ENCODE measurements at places on chromosomes 2 and 18.

DNA sequence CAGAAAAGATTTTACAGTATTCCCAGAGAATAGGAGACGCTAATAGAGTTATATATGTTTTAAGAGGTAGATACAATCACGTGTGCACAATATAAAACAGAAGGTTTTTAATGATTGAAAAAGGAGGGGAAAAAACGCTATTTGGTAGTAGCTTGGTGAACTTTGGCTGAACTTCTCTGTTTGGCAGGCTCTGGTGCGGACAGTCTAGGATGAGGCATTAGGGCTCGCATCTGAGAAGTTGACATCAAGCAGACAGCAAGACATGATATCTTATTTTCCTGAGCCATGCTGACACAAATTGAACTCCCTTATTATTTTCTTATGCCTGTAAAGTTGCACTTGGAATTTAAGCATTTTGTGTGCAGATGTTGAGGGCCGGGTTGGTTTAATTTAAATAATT lies 176.6 kb downstream of the EN1 start:
- DNase-seq: no peak

- DNase-seq: no peak
Observed at GRCh38 chr18:50117863-50118262, 77.1 kb downstream of the MYO5B start.

DNA sequence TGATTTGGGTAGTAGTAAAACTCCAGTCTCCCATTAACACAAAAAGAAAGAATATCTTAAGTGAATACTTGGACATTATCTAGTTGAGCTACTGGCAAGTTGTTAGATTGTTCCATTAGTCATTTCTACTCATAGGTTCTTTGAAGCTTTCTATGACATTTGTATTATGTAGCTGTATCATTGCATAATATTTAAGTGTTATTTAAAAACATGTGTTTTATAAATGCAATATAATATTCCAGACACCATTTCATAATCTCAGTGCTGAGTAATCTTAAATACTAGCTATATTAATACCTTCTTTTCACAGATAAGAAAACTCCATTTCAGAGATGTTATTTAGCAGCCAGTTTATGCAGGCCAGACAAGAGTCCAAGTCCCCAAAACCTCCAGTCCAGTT lies 271.9 kb downstream of the NCKAP5 start:
- DNase-seq: no peak

DNA sequence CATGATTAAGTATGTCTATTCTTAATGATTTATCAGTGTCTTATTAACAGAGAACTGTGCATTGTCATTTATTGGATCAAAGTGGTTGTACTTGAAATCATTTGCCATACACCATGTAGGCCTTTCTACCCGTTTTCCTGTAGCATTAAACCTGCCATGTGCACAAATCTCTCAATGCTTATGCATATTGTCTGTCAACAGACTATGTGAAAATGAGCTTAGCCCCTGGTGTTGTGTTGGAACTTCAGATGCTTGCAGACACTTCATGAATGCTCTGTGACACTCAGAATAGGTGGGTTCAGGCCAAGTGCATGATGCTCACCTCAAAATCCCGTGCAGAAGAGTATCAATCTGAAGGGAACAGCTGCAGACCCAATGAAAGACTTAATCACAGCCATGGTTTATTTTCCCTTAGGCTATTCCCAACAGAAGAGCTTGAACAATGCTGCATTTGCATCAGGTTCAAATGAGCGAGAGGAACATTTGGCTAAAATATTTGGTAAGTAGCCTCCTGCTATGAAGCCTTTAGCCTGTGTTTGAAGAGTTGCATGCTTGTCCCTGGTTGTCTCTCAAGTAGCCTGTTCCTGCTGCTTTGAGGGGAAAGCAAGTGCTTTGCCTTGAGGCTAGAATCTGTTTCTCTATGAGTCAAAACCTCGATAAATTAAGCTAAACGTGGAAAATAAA lies 6.1 kb downstream of the C2orf92 start:
- no peak for DNase-seq

DNA sequence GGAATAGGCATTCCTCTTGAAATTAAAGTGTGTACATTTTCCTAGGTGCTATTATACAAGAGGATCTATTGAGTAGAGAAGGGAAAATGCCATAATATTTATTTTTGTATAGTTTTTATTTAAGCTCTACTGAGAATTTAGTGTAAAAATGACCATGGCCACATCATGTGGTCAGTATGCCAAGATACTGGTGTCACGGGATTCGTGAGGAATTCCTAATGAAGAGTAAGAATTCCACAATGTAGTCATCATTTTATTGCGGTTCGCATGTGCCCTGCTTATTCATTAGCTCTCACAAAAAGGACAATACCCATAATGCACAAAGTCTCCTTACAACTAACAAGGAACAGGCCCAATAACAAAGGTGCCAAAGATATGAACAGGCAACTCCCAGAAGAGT lies 39.3 kb upstream of the PARD3B start:
- no peak for DNase-seq

GRCh38 chr2:224882291-224883171 lies 159.7 kb downstream of the DOCK10 start:
- DNase-seq: no peak

- no peak for DNase-seq
Observed at GRCh38 chr18:61057443-61057842, 275.8 kb upstream of the CDH20 start.

DNA sequence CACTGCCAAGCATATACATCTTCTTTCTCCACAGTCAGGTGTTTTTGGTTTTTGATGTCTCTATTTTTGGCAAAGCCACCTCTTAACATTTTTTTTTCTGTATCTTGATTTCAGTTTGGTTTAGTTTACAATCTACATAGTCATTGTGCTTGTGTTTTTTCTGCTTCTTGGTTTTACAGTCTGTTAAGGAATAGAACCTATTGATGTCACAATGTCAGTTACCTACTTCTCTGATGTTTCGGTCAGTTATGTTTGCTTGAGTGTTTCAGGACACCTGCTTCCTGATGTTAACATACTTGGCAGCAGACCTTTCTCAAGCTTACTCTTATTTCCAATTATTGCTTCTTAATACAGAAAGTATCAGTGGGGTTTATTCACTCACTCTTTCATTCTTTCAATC lies 253.3 kb downstream of the SPAG16 start:
- DNase-seq: no peak

- no peak for DNase-seq
Observed at GRCh38 chr2:222305516-222306392, 7.0 kb upstream of the PAX3 start.

DNA sequence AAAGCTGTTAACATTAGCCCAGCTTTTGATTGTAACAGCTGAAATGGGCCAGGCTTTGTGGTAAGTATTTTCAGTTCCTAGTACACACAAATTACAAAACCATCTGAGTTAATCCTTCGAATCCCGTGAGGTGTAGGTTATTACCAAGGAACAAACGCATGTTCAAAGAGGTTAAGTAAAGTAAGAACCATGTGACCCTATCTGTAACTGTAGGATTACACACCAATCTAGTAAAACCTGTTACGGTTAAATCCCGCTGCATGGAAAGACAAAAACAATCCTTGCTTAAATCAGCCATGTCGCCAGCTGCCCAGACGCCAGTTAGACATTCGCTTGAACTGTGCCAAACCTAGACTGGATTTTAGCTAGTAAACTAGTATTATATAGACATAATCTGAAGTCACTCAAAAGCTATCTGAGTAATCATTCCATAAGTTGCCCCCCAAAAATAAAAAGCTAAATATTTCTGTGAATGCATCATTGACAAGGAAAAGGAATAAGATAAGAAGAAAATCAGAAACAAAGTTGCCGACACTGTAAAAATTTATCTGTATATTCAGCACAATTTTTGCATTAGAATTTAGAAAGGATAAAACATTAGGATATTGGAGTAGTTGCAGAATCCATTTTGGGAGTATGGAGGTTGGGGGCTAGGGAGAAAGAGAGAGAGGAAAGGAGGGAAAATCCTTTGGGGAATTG lies 638.0 kb downstream of the CNTNAP5 start:
- DNase-seq: no peak

DNA sequence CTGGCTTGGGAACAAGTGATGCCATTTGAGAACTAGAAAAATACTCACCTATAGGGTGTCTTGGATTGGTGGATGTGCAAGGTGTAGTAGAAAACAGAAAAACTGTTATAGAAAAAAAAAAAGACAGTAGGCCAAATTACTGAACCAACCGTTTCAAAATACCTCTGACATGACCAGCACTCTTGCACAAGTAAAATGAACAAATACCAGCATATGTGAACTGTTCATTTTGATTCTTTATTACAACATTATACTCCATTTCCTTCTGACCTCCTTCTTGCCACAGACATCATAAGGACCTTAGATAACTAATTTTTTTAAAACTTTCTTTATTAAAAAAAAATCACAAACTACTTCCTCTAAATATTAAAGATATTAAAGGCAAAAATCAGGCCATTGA lies 125.5 kb downstream of the ATAD2B start:
- no peak for DNase-seq

DNA sequence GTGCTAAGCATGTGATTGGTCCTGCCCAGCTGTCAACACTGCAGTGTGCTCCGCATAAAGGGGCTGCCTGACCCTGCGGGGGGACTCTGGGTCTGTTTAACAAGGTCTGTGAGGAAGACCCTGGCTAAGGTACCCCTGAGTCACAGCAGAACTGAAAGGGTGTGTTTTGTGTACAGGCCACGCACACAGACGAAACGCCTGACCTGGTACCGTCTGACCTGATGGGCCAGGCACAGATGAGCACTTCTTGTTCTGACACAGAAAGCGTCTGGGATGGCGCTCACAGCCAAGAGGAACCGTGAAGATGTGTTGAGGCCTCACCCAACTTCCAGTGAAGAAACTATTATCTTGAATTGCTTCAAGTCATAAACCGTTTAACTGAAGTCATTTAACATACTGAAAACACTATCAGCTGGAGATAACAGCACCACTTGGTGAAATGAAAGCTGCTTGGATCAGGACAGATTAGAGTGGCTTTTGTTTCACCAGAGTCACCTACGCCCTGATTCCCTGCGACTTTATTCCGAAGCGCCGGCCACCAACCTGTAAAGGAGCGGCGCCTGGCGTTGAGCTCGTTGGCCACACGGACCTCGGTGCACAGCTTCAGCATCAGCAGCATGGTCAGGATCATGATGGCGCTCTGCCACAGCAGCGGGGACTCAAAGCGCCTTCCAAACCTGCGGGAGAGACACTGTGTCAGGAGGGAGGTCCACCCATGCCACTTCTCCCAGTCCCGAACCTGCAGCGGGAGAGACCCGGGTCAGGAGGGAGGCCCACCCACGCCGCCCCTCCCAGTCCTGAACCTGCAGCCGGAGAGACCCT lies 8.5 kb downstream of the SLC66A2 start:
- DNase-seq: no peak

GRCh38 chr2:21036708-21037670 lies 6.9 kb downstream of the APOB start:
- no peak for DNase-seq

- no peak for DNase-seq
Observed at GRCh38 chr18:75005626-75006025, 203.3 kb downstream of the PTGR3 start.

- no peak for DNase-seq
Observed at GRCh38 chr2:218187296-218188015, 20.7 kb upstream of the CXCR1 start.

DNA sequence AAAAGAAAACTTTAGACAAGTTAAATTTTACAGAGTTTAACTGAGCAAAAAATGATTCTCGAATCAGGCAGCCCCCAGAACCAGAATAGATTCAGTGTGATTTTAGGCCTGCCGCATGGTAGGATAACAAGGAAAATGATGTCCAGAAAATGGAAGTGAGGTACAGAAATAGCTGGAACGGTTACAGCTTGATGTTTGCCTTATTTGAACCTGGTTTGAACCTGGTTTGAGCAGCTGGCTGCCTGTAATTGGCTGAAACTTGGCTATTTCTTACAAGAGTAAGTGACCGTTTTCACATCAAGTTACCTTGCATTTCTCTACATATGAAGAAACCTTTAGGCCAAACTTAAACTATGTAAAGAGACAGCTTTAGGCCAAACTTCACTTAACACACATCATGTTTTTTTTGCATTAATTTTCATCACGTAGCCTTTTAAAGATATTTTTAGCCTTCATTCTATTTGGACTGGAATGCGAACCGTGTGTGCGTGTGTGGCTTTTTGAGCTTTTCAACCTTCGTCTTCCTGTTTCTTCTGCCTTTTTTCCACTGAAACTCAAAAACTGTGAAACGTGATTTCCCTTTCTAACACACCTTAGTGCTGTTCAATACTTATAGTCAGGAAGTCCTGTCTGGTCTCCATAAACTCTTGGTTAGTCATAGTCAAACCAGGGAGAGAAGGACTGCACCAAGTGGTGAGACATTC lies 4.5 kb upstream of the POLE4 start:
- DNase-seq: no peak

DNA sequence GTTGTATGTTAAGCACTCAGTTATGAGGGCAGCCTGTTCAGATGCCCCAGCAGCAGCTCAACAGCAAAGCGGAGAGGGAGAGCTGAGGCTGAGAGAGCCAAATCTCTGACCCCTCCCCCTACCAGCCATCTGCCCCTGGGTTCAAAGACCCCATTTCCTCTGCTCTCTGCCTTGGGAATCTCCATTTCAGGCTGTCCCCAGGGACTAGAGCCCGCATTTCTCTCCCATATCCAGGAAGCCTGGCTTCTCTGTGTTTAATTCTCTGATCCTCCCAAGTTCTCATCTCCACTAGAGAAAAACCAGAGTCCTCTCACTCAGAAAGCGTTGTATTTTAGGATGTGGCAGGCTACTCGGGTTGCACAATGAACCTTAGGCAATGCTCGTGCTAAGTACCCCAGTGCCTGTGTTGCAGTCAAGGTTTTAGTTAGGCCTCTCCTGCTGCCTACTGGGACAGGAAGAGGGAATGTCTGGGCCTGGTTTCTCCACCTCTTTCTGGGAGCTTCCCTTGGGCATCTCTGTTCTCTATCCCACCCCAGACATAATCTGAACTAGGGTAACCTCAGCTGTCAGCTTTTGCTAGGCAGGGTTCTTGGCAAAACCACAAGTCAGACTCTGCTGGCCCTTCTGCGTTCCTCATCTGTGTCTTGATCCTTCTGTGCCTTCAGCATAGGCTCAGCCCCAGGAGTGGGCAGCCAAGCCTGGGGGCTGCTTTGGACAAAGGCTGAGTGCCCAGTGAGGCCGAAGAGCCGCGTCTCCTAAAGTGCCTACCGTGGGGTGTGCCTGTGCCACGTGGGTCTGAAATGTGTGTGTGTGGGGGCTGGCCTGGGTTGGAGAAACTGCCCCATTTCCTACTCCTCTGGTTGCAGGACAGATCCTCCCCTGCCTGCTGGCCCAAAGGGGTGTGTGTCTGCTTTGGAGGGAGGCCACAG lies 96.8 kb downstream of the STPG4 start:
- no peak for DNase-seq

DNA sequence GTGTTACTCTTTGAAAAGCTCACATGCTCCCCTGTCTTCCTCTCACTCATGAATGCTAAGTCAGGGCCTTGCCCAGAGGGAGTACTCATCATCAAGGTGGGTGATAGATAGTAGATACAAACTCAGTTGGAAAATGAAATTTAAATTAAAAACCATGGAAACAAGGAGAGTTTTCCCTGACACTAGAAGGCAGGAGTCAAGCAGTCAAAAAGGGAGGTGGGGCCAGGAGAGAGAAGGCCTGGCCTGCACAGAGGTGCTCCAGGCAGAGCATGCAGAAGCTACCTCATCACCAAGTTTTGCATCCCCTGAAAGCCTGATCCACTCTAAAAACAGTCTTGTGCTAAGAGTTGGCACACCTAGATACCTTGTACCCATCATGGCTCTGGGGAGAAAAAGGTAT lies 143.7 kb downstream of the MYO5B start:
- DNase-seq: no peak
